ENCODE measurements at places on chromosomes 1 and 21.

- DNase-seq = no peak
Observed at GRCh38 chr1:94527447-94528031, 14.0 kb downstream of the F3 start.

DNA sequence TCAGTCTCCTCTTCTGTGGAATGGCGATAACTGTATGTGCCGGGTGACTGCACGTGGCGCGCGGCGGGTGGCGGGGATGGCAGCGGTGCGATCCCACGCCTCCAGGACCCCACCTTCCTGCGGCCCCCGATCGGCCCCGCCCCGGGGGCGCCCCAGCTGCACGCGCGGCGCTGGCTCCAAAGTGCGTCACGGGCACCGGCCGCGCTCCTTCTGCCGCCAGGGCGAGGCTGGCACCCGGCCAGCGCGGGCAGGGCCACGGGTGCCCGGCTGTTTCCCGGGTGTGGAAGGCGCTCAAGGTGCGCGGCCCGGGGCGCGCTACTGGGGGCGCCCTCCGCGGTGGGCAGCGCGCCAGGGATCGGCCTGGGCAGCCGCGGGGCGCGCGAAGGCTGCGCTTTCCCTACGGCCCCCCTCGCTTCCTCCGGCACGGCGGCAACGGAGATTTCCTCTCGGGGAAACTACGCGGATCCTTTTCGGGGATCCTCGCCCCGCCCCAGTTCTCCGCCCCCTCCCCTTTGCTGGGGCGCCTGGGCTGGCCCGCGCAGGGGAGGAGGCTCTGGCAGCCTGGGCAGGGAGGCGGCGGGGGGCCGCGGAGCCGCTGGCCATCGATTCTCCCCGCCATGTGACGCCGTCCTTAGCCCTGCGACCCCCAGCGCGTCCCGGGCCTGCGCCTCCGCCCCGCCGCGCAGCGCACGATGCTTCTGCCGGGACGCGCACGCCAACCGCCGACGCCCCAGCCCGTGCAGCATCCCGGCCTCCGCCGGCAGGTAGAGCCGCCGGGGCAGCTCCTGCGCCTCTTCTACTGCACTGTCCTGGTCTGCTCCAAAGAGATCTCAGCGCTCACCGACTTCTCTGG lies at the start of gene EVA1C:
Gene EVA1C, plus strand, starts transcription at position 545 of the 853 bp plus-strand sequence. Its CDS starts 148 bp downstream, at position 693.
- peak; percentile 67 for DNase-seq

- DNase-seq = no peak
Observed at GRCh38 chr1:192158181-192158580, at the start of gene RGS18. Gene RGS18 (plus strand): TSS chr1:192158462. CDS start chr1:192158638, 176 bp downstream.

DNA sequence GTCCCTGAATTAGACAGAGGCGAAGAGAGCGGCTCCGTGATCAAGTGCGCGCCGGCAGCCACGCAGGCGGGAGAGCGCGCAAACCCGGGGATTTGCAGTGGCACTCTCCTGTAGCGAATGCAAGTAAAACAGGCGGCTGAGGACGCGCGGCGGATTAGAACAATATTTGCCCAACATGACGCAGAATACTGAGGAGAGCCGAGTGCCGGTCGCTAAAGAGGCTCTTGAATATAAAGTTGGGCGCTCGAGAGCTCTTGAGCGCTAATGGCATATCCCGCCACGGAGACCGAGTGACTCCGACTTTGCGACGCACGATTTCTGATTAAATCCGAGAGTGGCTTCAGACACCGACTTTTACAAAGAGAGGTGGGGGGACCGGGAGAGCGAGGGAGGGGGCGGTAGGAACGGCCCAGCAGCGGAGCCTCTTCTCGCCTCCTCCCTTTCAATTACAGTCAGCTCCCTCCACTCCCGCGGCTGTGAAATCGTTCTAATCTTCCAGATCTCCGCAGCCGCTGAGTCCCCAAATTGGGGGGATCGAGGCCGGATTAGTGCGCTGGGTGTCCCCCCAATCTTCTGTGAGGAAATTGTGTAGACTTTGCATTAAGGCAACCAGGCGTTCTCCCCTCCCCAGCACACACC lies 2.3 kb downstream of the PAX7 start:
- no peak for DNase-seq

- DNase-seq = no peak
Observed at GRCh38 chr1:158998781-158999161, 10.9 kb upstream of the IFI16 start.

DNA sequence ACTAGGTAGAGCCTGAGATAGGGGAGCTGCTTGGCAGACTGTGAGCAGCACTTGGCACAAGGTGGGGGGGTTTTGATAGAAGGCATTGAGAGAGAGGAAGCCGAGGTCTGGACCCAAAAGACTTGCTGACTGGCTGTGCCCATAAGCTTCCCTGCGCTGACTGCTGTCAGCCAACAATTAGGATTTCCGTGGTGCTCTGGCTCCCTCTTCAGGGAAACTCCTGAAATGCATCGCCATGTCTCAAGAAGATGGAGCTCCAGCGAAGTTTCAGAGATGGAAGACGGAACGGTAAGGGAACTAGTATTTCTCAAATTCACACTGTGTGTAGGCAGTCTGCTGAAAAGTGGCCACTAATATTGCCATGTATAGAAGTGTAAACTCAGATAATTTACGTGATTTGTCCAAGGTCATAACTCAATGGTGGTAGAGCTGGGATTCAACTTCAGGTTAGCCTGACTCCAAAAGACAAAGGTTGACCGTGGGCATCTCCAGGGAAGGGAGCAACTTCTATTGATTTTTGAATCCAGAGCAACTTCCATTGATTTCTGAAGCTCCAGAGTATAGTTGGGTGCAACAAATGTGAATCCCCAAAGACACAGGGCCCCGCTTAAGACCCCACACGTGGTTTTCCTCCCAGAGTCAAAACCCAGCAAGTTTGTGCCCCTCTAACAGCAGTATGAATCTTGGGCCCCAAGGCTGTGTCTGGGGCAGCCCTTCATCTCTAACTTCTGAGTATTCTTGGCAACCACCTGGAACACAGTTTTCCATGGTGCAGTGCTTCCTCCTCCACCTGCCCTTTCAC lies 44.5 kb upstream of the CRNN start:
- DNase-seq = peak; percentile 84

- no peak for DNase-seq
Observed at GRCh38 chr1:110286564-110286963, 52.6 kb upstream of the RBM15 start.

DNA sequence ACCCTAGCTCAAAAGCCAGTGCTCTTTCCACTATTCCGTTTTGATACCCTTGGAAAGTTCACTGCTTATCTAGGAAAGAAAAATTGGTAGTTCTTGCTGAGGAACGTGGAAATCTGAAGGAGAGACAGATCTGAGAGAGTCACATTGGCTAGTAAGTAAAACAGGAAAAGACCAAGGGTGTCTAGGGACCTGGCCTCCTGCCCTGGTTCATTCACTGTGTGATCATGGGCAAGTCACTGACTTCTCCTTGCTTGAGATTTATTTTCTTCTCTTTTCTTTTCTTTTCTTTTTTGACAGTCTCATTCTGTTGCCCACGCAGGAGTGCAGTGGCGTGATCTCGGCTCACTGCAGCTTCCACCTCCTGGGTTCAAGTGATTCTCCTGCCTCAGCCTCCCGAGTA lies 90.8 kb downstream of the NFIA start:
- DNase-seq = no peak

DNA sequence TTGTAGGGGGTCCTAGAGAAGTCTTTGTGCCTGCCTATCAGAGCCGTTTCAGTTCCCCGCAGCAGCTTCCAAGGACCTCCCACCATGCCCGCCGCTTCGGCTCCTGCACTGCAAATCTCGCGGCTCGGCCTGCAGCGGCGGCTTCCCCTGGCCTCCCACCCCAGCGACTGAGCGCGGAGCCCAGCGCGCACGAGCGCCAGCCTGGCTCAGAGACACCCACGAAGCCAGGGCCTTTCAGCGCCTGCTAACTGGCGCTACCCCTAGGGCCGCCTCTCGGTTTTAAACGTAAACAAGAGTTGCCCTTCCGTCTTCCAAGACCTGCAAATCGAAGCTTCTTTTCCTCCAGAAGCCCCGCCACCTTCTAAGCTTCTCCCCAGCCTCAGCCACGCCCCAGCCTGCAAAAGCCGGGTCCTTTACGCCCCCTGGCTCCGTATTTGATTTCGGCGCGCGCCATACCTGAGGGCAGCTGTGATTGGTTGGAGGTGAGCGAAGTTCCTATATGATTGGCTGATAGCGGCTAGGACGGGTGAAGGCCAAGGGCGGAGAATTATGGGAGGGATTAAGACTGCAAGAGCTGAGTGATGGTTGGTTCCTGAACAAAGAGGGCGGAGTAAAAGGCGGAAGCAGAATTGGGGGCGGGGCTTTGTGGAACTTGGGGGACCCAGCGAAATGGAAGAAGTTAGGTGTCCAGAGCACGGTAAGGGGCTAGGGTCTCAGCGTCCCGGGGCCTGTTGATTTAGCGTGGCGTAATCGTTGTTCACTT lies at the start of gene TTF2:
Gene TTF2, plus strand, starts transcription at position 649 of the 763 bp plus-strand sequence. Its CDS starts 21 bp downstream, at position 670.
- DNase-seq = peak; percentile 94

- DNase-seq = no peak
Observed at GRCh38 chr1:18200918-18201317, 93.3 kb downstream of the IGSF21 start.

- no peak for DNase-seq
Observed at GRCh38 chr1:19321071-19321470, 8.9 kb downstream of the SLC66A1 start.

- no peak for DNase-seq
Observed at GRCh38 chr1:10489291-10490055, 14.7 kb downstream of the PEX14 start.

GRCh38 chr1:8113262-8114220 lies 87.4 kb upstream of the ERRFI1 start:
- DNase-seq = no peak

DNA sequence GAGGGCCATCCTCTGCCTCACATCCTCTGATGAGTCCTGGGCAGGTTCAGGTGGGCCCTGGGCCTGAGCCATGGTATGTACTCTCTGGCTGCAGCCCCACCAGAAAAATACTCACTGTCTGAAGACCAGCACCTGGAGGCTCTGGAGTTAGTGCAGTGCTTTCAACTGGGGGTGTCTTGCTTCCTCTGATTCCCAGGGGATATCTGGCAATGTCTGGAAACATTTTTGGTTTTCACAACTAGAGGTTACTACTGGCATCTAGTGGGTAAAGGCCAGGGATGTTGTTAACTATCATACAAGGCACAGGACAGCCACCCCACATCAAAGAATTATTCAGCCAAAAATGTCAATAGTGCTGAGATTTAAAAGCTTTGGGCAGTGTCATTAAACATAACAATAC lies 152.7 kb downstream of the HIVEP3 start:
- no peak for DNase-seq

GRCh38 chr1:16172964-16173446 lies 17.1 kb upstream of the EPHA2 start:
- DNase-seq = no peak

- DNase-seq = no peak
Observed at GRCh38 chr1:246214708-246215509, 292.2 kb downstream of the SMYD3 start.

- DNase-seq = peak; percentile 48
Observed at GRCh38 chr1:213244664-213245091, 193.6 kb downstream of the RPS6KC1 start.

- DNase-seq = no peak
Observed at GRCh38 chr1:110245876-110246620, 35.9 kb downstream of the KCNC4 start.

DNA sequence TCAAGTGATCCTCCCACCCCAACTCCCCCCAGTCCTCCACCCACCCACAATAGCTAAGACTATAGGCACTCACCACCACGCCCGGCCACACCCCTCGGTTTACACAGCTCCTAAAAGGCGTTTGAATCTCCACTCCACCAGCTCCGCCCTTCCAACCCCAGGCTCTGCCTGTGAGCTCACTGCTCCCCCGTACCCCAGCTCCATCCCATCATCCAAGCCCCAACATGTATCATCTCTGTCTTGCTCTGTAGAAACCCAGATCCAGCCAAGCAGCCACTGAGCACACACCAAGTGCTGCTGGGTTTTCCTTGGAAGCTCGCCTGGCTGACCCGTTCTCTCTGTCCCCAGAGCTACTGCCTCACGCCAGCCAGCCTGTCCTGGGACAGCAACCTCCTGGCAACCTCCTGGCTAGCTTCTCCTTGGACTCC lies 12.0 kb upstream of the S100A2 start:
- DNase-seq = no peak

- no peak for DNase-seq
Observed at GRCh38 chr21:42081931-42082381, 10.8 kb downstream of the UMODL1 start.

DNA sequence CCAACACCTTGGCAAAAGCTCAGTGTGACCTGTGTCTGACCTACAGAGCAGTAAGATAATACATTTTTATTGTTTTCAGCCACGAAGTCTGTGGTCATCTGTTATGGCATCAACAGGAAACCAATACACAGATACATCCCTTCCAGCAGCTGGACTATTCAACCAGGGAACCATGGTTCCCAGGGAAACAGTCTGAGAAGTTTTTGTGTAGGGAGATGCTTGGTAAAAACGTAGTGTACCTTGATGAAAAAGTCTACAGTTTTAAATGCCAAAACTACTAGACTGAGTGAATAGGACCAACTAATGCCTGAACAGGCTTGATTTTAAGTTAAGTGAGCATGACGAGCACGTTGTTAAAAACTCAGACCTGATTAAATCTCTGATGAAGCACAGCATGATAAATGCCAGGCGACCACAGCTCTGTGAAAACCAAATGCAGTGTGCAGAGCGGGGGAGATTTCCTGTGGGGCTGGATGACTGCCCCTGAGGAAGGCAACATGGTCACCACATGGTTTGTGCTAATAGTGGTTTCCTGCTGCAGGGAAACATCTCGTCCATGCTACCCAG lies 228.9 kb downstream of the TNR start:
- no peak for DNase-seq

DNA sequence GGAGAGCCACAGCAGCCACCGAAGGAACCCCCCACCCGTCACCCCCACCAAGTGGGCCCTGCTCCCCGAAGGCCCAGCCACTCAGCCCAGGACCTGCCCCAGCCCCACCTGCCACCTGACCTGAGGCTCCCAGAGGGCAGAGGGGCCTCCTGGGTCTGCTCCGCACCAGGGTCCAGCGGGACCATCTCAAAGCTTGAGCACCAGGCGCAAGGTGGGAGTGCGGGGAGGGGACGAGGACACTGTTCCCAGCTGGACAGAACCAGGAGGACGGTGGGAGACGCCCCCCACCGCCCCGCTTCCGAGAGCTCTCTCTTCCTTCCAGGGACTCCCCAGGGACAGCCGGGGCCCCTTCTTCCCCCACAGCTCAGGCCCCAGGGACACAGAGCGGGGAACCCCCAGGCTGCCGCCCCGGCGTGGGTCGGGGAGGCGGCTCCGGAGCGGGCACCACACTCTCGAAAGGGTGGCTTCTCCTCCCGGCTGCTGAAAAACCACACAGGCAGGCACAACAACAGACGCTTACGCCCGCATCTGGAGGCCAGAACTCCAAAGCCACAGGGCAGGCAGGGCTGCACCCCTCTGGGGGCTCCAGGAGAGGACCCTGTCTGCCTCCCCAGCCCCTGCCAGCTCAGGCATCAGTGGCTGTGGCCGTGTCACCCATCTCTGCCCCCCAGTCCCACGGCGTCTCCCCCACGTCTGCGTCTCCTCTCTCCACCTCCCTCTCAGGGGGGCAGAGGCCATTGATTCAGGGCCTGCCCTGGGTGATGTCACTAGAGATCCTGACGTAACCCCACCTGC lies 1.9 kb upstream of the TTLL10 start:
- no peak for DNase-seq

GRCh38 chr1:31238612-31238985 lies 1.1 kb downstream of the NKAIN1 start:
- DNase-seq = no peak

Data from activated naive CD4-positive, alpha-beta T cell treated with anti-CD3 and anti-CD28 coated beads, Interleukin-2, amount 50 U/mL, for 72 hours (primary cell).